ENCODE measurements at places on chromosomes 13 and 19.

DNA sequence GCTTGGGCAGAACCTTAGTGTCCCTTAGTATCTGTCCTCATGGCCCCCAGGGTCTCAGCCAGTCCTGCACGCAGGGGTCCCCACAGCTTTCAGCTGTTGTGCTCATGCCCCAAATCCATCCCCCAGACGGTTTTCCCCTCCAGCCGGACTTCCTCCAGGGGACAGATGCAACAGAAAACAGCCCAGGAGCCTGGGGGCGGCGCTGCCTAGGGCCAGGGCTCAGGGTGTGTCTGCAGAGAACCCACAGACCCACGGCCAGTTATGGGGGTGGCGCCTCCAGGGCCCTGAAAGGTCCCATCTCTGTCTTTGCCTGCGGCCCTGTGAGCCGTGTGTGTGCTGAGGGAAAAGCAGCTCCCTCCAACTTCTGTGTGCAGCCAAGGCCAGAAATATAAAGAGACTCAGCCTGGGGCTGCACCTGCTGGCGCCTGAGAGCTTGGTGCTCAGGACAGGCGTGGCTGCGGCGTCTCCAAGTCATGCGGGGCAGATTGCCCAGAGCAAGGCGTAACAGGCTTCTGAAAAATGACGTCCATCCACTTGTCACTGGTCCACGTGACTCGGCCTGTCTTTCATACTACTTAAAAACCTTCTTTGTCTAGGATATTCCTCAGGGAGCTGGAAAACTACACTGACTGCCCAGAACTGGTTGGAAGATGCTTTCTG is 22.1 kb upstream of the F7 start:
- peak; percentile 7 for DNase-seq

GRCh38 chr13:42610649-42611048 is 36.7 kb downstream of the TNFSF11 start:
- DNase-seq = no peak

DNA sequence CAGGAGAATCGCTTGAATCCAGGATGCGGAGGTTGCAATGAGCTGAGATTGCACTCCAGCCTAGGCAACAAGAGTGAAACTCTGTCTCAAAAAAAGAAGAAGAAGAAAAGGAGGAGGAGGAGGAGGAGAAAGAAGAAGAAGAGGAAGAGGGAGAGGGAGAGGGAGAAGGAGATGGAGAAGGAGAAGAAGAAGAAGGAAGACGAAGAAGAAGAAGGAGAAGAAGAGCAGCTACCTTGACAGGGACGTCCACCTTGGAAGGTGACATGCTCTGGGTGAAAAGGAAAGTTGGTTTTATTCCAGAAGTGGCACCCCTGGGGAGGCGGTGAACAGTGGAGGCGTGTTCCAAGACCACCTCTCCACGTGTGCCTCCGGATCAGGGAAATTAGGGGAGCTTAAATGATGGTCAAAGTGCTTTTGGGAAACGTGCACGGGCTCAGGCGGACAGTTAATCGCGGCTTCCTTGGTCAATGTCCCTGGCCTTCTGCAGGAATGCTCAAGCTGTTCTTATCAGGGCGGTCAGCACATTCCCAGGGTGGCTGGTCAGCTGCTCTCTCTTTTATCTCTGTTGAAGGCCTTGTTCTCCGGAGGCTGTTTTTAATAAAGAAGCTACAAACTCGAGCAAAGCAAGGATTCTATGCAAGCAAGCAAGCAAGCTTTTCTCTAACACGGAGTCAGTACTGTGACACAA is 78.9 kb upstream of the PEG3 start:
- DNase-seq = peak; percentile 92

DNA sequence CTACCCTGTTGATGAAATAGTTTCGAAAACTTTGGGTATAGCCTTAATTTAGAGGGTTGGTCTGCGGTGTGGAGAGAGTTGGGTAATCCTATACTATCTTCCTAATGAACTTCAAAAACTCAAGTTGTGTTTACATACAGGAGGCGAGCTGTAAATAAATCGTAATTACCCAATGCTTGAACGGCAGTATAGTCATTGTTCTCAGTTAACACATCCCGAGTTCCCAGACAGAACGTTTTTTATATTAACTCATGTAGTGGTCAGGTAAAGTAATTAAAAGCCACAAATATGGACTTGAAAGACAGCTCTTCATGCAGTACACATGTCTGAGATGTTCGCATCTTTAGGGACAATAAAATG is 1.5 kb downstream of the PDS5B start:
- DNase-seq = no peak

GRCh38 chr13:30486230-30487074 is 20.7 kb upstream of the HMGB1 start:
- DNase-seq = peak; percentile 53

- no peak for DNase-seq
Measured at GRCh38 chr19:33114312-33114711, 17.6 kb upstream of the WDR88 start.

GRCh38 chr13:107299717-107300116 is 731.8 kb upstream of the ARGLU1 start:
- no peak for DNase-seq

GRCh38 chr13:46015366-46015765 is 37.2 kb downstream of the ZC3H13 start:
- no peak for DNase-seq

- no peak for DNase-seq
Measured at GRCh38 chr19:50315773-50316448, 13.3 kb downstream of the KCNC3 start.

DNA sequence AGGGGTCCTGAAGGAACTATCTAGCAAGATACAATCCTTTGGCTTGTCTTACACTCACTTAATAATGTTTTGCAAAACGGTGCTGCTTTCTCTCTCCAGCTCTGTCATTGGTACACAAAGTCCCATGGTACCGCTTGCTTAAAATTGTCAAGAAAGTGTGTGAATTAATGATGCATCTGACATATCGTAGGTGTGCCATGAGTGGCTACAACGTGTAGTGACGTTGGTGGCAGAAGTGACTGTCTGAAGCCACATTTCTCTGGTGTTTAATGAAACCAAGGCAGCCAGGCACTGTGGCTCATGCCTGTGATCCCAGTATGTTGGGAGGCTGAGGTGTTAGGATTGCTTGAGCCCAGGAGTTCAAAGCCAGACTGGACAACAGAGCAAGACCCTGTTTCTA is 2.6 kb downstream of the HSH2D start:
- DNase-seq = no peak

DNA sequence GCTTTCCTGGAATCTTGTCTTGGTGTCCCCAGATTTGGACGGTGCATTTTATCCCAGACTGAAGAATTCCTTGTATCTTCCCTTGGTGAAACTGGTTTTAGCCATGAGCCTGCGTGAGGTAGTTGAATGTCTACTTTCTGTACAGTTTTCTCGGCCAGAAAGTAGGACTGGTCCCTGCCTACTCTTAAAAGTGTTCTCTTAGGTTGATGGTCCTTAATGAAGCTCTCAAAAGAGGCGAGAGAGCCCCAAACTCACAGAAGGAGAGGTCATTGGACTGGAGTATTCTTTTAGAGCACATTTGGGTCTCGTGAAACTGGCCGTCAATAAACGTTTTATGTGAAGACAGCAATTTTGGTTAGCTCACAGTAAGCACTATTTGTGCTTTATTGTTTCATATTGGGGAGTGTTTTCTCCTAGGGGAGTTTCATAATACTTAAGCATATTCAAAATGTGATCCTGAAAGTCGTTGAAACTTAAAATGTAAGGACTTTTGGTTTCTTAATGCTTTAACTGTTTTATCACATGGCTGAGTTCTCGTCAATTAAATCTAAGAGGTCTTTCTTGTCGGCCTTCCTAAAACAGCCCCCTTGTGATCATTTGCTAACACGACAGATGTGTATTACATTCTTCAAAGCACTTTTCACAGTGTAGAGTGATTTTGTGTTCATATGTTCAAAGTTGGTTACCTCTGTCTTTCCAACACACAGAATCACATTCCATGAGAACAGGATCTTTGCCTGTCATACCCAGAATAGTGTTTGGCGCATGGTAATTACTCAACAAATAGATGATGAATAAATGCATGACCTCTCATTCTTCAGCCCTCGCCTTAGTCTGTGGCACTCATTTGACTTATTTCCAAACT is 889 bp downstream of the GTF2F2 start:
- DNase-seq = no peak

DNA sequence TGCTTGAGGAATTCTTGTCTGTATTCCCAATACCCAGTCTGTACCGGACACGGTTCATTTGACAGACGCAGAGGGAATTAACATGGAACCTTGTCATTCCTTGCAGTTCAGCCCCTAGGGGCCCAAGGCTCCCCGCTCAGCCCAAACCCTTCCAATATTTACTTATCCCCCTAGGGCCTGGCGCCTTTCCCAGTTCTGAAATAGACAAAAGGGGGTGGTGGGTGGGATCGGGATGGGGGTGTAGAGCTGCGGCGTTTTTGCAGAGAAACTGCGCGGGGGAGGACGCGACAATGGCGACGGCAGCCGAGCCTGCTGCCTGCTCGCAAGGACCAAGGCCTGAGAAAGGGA is 583 bp downstream of the AKAP8L start:
- DNase-seq = no peak

DNA sequence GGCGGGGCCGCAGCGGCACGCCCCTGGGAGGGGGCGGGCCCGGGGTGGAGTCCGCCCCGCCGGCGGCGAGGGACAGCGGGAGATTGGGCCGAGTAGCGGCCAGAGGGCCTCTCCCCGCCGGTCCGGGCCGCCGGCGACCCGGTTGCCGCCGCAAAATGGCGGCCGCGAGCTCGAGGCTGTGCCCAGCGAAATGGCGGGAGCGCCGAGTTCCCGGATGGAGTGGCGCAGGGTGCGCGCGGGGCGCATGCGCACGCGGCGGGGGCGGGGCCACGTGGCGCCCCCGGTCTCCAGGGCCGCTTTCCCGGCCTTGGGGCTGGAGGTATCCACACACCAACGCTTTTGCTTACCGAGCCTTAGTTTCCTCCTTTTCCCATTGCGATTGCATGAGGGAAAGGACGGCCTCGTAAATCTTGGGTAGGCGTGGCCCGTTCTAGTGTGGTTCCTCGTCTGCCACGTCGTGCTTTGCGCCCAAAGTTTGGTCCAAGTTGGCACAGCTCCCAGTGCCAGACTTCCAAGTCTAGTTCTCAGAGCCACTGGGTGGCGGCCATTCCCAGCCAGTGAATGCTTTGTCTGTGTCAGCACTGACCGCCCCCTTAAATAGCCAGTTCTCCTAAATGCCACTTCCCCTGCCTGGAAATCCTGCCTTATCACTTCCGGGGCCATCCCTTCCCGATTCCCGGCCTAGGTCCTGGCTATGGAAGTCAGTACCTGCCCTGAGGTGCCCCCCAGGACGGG is 513 bp downstream of the CIRBP start:
- DNase-seq = peak; percentile 89

- DNase-seq = no peak
Measured at GRCh38 chr13:27125357-27126282, 46.0 kb downstream of the USP12 start.

- DNase-seq = no peak
Measured at GRCh38 chr19:32173836-32174235, 171.6 kb upstream of the ZNF507 start.

DNA sequence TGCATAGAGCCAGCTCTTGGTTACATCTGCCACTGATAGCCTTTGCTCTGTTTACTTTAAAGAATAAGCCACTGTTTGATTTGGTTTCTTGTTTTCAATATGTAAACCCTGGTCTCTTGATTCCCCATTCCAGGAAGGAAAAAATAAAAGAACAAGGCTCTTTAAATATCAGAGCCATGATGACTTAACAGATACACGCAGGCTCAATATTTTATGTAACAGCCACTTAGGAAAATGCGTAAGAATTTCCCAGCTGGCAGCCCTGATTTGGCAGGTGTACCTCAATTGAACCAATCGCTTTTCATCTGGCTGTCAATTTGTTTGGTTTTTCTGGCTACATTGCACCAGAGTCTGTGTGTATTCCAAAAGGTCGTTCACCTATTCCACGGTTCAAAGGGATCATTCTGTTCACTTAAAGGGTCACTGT is 65.6 kb downstream of the IRS2 start:
- DNase-seq = no peak

- DNase-seq = no peak
Measured at GRCh38 chr19:7000816-7001215, 20.4 kb downstream of the MBD3L2B start.

DNA sequence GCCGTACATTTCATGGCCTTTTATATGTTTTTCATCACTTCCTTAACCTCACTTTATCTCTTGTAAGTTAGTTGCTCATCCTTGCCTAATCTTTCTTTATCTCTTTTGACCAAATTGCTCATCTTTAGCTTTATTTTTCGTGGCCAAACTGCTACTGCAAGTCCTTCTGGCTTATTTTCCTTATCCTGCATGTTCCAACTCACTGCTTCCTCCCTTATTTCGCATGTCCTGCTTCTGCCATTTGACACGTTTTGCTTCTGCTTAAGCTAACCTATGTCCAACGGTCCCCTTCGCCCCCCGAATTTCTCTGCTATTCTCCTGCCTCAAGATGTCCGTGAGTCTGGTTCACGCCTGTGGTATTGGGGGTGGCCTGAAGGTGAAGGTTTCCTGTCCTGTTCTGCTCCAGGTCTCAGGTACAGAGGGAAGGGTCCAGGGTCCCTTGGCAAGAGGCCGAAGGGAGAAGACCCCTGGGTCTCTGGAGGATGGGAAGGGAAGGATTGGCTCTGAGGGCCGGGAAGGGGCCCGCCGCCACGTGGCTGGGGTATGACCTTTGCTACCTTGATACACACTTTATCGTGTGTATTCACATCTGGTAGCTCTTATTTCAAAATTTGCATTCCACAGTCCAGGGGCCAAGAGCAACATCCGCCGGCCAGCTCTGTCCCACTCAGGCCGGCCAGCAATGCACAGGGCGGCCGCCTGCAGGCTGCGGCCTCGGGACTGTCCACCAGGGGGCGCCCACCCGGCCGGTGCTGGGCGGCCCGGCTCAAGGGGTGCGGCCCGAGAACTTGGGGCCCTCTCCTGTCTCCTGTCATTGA is 2.9 kb upstream of the C19orf85 start:
- DNase-seq = peak; percentile 46

GRCh38 chr13:98797456-98797855 is 45.0 kb upstream of the SLC15A1 start:
- DNase-seq = peak; percentile 75

- DNase-seq = no peak
Measured at GRCh38 chr19:37505958-37506386, 767 bp upstream of the ZNF793 start.

- DNase-seq = no peak
Measured at GRCh38 chr13:71605744-71606143, 261.3 kb downstream of the DACH1 start.

Data from umbilical cord (tissue), 2 donors.